A673 (cell line): ENCODE measurements at places on chromosomes 2 and 18.
A peak's percentile ranks its signal among the peaks of the same experiment; 100 is the strongest.

GRCh38 chr2:156124458-156124857 lies 208.1 kb downstream of the NR4A2 start:
- no peak for DNase-seq

GRCh38 chr2:29213888-29214291 lies 98.7 kb downstream of the CLIP4 start:
- DNase-seq = no peak

DNA sequence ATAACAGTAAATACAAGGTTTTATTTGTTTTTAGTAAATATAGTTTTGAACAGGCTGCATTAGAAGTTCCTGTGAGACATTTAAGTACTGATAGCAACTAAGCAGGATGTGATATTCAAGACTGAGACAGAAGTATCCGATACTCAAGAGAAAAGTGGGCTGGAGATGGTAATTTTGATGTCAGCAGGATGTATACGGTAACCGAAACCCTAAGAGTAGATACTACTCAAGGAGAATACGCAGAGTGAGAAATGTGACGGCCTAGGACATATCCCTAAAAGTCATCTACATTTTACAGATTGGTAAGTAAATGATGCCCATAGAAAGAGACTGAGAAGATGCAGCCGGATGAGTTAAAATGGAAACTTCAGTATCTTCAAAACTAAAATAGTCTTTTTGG lies 115.4 kb downstream of the GORASP2 start:
- DNase-seq = no peak

GRCh38 chr2:181697571-181697970 lies 17.3 kb upstream of the NEUROD1 start:
- no peak for DNase-seq

GRCh38 chr2:227534714-227535113 lies 62.8 kb downstream of the AGFG1 start:
- DNase-seq = no peak

- no peak for DNase-seq
Measured at GRCh38 chr18:6414723-6415417, at the start of gene L3MBTL4. L3MBTL4 (minus strand) TSS chr18:6414911; CDS start chr18:6311625, 103,286 bp downstream.

DNA sequence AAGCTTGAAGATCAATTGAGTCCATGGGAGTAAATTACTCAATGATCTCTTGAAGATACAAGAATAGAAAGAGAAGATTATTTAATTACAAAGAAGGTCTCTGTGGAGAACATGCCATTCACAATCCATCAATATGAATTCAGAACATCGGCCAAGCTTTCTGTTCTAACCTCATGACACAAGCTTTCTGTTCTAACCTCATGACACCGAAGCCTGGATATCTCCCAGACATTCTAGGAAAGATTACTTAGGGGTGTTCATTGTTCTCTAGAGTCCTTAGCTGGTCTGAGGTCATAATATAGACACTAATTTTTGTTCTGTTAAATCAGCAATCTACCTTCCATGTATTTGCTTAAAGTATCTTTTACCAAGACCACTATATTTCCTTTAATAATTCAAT lies 95.5 kb downstream of the RDH14 start:
- DNase-seq = no peak

- DNase-seq = no peak
Measured at GRCh38 chr2:229438430-229439159, 167.5 kb upstream of the PID1 start.

GRCh38 chr2:48259811-48260210 lies 270.1 kb upstream of the STON1 start:
- no peak for DNase-seq

GRCh38 chr2:10028407-10028987 lies 14.9 kb upstream of the KLF11 start:
- no peak for DNase-seq

DNA sequence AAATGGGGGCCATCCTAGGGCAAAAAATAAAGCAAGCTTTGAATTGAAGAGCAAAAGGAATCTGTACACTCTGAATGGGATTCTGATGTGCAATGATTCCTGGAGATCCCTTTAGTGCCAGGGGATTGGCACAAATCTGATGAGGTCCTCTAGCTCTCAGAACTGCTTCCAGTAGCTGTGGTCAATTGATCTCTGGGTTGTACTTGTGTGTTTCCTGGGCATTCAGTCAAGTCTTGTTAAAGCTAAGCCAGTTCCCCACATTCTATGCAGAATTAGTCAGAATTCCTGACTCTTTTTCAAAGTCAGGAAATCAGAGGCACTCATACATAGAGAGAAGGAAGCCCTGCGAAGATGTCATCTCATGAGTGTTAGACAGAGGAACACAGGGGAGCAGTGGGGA lies 161.3 kb downstream of the DNER start:
- DNase-seq = no peak

- DNase-seq = no peak
Measured at GRCh38 chr2:185854885-185855284, 116.3 kb downstream of the FSIP2 start.

DNA sequence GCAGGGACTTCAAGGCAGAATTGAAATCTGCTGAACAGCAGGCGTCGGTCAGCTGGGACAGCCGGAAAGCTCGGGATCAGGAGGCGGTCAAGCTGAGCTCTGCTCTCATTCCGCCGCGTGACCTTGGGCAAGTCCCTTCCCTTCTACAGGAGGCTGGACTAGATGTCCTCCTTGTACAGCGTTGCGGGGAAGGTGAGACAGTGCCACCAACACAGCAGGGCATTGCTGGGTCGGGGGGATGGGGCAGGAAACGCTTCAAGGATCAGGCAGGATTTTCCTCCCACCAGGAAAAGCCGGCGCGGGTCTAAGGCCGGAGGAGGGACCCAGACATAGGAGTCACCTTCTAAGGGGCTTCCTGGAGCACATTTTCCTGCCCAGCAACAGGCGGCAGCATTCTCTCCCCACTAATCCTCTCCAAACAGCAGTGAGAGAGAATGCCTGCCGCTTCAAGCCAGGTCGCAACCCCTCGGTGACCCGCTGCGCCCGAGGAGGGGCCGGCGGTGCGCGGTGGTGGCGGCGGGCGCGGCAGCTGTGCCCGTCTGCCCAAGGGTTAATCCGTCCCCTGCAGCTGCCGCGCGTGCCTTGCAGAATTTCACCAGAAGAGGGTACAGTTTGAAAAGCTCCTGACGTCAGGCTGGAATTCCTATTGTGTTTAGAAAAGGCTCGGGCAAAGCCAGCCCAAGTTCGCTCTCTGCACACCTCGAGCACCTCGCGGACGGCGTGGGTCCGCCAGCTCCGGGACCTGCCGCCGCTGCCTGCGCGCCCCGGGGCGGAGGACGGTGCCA lies at the start of gene KCNF1:
TSS of gene KCNF1 (plus strand) at position 644 of the 785 bp plus-strand sequence. CDS start 493 bp downstream, outside the sequence.
- DNase-seq = peak; percentile 80

- DNase-seq = no peak
Measured at GRCh38 chr18:23578067-23578701, 8.1 kb downstream of the NPC1 start.

- DNase-seq = no peak
Measured at GRCh38 chr2:236574424-236575145, 5.0 kb downstream of the ACKR3 start.

DNA sequence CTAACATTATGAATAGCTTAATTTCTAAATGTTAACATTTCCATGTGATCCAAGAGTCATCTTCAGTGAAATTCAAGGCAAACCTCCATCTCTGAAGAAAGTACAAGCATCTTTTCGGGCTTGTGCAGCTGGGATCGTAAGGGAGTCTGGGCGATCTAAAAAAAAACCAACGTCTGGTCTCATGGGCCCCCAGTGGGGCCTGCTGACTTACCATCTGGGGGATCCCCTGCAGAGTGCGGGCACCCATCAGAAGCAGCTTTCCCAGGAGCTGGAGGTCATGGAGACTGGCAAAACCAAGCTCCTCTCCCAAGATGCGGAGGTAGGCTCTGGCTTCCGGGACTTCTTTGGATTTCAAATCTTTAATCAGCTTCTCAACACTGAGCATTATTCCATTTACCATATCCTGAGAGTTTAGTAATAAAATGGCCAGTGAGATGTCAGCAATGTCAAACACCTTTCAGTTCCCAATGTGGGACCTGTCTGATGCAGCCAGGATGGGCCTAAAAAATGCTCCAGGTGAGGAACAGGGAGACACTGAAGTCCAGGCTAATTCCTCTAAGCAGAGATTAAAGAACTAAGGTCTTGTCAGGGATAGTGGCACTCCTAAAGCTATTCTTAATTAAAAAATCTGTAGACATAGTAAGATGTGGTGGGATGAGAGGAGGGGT lies 19.0 kb downstream of the APOB start:
- DNase-seq = no peak

GRCh38 chr2:166961933-166962332 lies 73.7 kb downstream of the XIRP2 start:
- DNase-seq = no peak

DNA sequence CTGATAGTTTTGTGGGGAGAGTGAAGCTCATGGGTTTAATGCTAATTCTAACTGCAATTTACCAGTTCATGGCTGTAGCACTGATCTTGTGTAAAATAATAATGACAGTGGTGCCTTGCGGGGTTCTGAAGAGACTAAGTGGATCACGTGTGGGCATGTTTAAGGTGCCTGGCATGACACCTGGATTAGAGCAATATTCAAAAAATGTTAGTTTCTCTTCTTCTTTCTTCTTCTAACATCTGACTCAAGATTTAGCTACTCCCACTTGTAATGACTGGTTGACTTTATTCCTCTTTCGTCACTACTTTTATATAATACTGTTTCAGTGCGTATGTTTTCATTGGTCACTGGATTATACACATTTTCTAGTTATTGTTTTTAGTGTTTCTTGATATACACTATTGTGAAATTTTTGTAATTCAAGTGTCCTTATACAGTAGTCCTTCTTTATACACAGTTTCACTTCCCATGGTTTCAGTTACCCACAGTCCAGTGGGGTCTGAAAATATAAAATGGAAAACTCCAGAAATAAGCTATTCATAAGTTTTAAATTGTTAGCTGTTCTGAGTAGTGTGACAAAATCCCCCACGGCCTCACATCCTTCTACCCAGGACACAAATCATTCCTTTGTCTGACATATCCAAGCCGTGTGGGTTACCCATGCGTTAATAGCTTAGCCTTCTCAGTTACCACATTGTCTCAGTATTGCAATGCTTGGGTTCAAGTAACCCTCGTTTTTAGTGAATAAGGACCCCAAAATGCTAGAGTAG lies 662.2 kb upstream of the CNTNAP5 start:
- no peak for DNase-seq

GRCh38 chr2:45494275-45494977 lies 116.6 kb downstream of the SRBD1 start:
- peak; percentile 68 for DNase-seq

DNA sequence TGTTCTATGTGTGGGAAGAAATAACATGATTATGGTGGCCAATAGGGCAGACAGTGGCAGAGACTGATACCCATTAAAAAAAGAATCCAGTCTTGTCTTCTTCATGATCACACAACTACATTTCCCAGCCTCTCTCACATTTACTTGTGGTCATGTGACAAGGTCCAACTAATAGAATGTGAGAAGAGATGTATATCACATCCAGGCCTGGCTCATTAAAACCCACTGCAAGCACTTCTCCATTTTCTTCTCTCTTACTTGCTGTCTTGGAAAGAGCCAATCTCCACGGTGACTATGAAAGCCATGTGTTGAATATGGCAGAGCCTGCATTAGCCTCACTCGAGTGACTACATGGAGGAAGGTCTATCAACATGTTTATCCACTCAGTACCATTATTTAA lies 306.2 kb upstream of the ZEB2 start:
- no peak for DNase-seq

GRCh38 chr2:55302241-55302640 lies 33.2 kb upstream of the MTIF2 start:
- no peak for DNase-seq

GRCh38 chr2:32516567-32516966 lies 111.3 kb upstream of the TTC27 start:
- no peak for DNase-seq

DNA sequence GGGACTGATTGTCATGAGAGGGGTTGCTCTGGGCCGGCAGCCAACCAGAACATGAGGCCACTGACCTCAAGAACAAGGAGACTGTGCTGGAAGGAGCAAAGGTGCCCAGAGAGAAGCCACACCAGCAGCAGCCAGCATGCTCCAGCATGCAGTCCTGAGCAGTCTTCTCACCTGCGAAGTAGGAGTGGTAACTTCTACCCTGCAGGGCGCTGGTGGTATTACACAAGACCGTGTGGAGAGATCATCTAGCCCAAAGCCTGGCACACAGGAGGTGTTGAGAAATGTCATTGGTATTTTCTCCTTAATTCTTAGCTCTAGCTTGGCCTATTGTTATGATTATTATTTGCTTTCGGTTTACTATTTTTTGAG lies 132.7 kb downstream of the TSN start:
- peak; percentile 24 for DNase-seq

DNA sequence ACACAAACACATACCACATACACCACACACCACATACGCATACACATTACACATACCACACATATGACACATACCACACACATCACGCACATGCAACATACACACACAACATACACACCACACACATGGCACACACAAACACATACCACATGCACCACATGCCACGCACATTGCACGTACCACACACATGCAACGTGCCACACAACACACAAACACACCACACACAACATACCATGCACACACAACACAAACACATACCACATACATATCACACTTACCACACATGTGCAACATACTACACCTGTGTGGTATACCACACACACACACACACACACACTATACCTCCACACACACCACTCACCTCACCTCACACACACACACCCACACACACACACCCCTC lies 15.0 kb downstream of the TMEM177 start:
- no peak for DNase-seq

- DNase-seq = no peak
Measured at GRCh38 chr2:54370405-54371104, 85.6 kb upstream of the SPTBN1 start.

DNA sequence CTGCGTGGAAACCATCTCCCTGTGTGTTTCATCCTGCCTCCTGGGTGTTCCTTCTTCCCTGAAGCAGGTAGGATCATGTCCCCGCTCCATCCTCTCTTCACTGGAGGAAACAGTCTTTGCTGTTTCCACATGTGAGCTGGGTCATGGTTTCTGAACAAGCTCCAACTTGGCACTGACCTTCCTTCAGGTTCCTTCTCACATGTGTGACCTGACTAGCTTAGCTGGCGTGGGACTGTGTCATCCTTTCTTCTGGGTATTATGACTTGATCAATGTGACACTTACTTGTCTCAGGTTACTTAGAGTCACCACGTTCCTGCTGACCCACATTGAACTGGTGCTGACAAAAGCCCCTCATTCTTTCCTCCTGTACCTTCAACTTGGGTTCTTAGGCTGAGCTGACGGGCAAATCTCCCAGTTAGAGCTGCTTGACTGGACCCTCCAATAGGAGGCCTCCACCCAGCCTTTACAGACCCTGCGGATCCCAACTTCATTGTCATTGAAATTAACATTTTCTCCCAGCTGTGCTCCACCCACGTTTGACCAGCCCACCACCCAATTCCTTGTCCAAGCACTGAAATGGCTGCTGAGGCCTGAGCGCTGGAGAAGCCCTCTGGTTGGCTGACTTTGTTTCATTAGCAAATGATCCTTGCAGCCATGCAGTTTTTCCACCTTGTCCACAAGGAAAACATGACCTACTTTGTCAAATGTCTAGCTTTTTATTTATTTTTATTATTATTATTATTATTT lies 128.1 kb downstream of the DDX1 start:
- DNase-seq = no peak

GRCh38 chr2:196274387-196274809 lies 103.0 kb upstream of the STK17B start:
- DNase-seq = peak; percentile 70
